ENCODE measurements at places on chromosomes 7 and 10.

DNA sequence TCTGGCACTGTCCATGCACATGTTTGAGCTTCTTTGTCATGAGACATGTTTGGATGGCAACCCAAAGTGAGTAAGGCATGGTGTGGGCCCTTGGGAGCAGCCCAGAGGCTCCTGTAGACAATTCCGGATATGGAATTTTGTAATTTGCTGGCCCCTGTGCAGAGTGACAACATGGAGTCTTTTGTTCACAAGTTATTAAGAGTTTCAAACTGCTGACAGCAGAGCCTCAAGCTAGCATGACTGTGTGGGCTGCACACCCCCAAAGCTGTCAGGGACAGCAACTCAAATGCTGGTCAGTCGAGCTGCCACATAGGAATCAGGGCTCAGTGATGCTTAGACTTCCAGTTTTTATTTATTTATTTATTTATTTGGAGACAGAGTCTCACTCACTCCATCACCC is 7.0 kb upstream of the MYL7 start:
- DNase-seq = no peak

- DNase-seq = no peak
These were observed 4.9 kb upstream of the ZSCAN21 start for GRCh38 chr7:100044718-100045117.

GRCh38 chr10:91800182-91800581 is 2.0 kb downstream of the TNKS2 start:
- DNase-seq = no peak

GRCh38 chr10:96275685-96276418 is 4.5 kb upstream of the BLNK start:
- DNase-seq = no peak

GRCh38 chr10:115604627-115605026 is 511.5 kb downstream of the ATRNL1 start:
- DNase-seq = no peak

- no peak for DNase-seq
These were observed 26.7 kb downstream of the TMEM273 start for GRCh38 chr10:49161411-49161997.

DNA sequence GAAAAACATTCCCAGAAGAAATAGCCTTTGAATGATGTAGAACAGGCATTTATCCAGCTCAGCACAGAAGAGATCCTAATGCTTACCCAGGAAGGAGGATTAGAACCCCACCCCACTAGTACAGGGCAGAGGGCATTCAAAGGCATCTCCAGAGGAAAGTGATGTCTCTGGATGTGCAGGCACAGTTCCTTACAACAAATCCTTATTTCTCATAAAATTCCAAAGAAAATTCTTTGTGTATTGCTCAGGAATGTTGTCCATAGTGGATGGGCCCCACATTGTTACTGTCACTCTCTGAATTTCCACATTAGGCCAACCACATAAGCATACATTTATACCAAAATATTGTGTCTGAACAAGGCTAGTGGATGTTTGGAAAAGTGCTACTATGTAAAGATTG is 243.0 kb downstream of the ADRA2A start:
- no peak for DNase-seq

- no peak for DNase-seq
These were observed 1.0 kb downstream of the CHST15 start for GRCh38 chr10:124092250-124092859.

GRCh38 chr7:98024075-98024474 is 34.1 kb upstream of the OCM2 start:
- DNase-seq = no peak

DNA sequence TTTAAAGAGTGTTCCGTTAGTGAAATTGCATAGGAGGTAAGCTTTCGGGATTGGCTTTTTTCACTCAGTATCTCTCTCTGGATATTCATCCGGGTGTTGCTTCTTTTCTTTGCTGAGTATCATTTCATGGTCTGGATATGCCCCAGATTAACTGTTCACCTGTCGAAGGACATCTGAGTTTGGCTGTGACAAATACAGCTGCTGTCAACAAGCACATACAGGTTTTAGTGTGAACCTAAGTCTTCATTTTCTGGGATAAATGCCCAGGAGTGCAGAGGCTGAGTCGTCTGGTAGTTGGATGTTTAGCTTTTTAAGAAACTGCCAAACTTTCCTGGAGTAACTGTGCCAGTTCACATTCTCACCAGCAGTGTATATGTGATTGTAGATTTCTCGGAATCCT is 5.6 kb downstream of the DOCK1 start:
- DNase-seq = no peak

- DNase-seq = no peak
These were observed 56.1 kb downstream of the SLIT1 start for GRCh38 chr10:97129666-97130065.

GRCh38 chr7:85184599-85185423 is 2.0 kb downstream of the SEMA3D start:
- DNase-seq = no peak

DNA sequence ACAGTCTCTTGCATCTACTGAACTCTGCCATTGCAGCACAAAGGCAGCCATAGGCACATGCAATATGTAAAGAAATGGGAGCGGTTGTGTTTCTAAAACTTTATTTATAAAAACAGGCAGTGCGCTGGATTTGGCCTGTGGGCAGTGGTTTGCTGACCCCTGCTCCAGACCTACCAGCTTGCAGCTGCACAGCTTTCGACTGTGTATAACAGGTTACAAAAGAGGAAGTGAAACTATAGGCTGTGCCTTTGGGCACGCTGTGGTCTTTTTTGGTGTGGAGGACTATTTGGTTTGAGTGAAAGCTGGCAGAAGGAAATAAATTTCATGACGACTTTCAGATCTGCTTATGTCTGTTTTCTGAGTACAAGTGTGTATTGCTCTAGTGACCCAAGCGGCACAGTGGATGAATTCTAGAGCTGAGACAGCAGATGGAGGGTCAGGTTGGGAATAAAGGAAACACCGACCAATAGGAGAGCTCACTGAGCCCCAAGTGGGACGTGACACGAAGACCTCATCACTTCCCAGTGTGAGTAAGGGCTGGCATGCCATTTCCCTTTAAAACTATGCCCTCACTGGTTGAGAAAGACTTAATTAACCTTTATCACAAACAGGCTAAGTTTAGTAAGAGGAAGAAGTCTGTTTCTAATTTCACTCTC is 152.7 kb downstream of the ANK3 start:
- no peak for DNase-seq

Data from DMS 273 treated with DMSO at 0.1 percent for 48 hours (cell line).